M059J (cell line): ENCODE measurements at places on chromosomes 4 and X. TPM values are rescaled to one million over a fixed set of nuclear protein-coding genes. Genes with fewer than 3 reads are reported as not detected.

The KCTD8 gene
- total RNA-seq = not detected in 2 replicates

The CYBB gene
- total RNA-seq = 0.07 TPM in 1 of 2 replicates, not detected in the other

The AFP gene
- 1.2 and 1.7 TPM in 2 replicates for total RNA-seq

The IL15 gene
- 8.1 and 9.0 TPM in 2 replicates for total RNA-seq

The SUPT20HL2 gene
- total RNA-seq = 0.17 TPM in 1 of 2 replicates, not detected in the other

The RIPPLY1 gene
- not detected in 2 replicates for total RNA-seq

The UCHL1 gene
- total RNA-seq = 1,483 and 1,510 TPM in 2 replicates
